ENCODE measurements at places on chromosomes 4 and X. TPM values are rescaled to one million over a fixed set of nuclear protein-coding genes. Genes with fewer than 3 reads are reported as not detected.

Gene PRRG1
- total RNA-seq: 34.4 TPM

Gene RAPGEF2
- total RNA-seq: 29.8 TPM

Gene IGFBP7
- 151 TPM for total RNA-seq

Gene EIF4E
- 47.1 TPM for total RNA-seq

DNA sequence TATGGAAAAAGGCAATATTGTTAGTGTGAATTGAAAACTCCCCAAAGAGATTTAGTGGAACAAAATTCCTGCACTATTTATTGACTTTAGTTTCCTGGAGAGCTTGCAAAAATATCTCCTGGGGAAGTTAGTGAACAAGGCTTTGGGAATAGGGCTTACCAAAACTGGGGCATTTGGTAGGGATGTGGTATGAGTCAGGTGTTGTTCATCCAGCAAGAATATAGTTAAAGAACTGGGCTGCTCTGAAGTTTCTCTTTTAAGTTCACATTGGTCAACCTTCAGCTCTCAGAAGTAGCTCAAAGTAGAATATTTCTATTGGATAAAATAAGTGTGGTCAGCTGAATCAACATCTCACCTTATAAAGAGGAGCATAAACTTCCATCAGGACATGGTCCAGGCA is 185.0 kb downstream of the CPE start:
- no peak for DNase-seq

GRCh38 chr4:168573870-168574269 is 77.0 kb downstream of the PALLD start:
- no peak for DNase-seq

- no peak for DNase-seq
Measured at GRCh38 chr4:80096175-80096850, 23.3 kb upstream of the ANTXR2 start.

DNA sequence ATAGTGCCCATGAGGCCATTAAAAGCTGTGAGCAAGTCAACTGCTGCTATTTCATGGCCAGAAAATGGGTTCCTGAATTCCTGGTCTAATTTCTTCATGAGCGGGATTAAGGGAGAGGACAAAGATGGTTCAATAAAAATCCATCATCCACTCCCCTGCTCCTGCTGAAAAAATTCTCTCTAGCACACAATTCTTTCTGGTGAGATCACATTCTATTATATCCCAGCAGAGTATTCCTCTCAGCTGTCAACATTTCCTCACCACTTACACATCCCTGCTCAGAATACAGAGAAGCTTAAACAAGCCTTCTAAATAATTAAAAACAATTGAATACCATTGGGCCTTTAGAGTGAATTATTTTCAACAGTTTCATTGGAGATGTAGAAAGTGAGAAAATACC is 9.5 kb downstream of the CT47C1 start:
- no peak for DNase-seq

DNA sequence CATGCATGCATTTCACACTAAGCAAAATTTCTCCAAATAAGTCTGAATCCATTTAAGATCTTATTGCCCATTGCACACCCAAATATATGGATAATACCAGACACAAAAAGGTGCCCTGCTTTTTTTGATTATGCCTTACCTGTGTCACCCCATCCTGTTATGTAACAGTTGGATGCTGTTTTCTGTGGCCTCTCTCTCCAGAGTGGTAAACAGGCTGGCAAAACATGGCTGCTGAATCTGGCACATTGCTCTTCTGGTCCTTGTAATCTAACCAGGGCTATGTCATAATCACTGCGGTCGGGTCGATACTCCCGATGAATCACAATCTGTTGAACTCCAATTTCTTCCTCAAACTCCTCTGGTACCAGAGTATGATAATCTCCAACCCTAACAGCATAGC is 70.1 kb downstream of the PRSS12 start:
- peak; percentile 82 for DNase-seq
